ENCODE measurements at places on chromosomes 1 and 21.

- no peak for DNase-seq
Observed at GRCh38 chr1:202162047-202162417, 1.6 kb upstream of the PTPN7 start.

- no peak for DNase-seq
Observed at GRCh38 chr1:43247256-43247921, 22.4 kb upstream of the TMEM125 start.

DNA sequence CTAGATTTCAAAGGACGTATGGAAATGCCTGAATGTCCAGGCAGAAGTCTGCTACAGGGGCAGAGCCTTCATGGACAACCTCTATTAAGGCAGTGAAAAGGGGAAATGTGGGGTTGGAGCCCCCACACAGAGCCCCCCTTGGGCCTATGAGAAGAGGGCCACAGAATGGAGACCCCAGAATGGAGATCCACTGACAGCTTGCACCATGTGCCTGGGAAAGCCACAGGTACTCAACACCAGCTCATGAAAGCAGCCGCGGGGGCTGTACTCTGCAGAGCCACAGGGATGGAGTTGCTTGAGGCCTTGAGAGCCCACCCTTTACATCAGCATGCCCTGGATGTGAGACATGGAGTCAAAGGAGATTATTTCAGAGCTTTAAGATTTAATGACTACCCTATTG is 108.7 kb downstream of the DMRTB1 start:
- DNase-seq, result no peak

DNA sequence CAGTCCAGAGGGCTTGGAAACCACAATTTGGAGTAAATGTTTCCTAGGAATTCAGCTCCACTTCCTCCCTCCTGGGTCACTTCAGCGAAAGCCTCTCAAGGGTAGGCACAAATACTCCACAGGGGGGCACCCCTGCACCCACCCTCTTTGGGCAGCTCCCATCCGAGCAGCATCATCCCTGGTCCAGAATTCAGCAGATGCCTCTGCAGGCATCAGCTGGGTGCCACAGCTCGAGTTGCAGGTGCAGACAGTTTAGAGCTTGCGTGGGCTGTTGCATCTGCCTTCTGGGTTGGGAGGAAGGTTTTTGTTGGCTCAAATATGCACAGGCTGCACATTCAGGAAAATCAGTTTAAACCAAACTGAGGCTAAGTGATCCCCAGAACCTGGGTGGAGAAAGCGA is 25.0 kb downstream of the KANK4 start:
- DNase-seq, result no peak

GRCh38 chr1:234699795-234700665 is 90.1 kb upstream of the IRF2BP2 start:
- DNase-seq, result peak; percentile 83

DNA sequence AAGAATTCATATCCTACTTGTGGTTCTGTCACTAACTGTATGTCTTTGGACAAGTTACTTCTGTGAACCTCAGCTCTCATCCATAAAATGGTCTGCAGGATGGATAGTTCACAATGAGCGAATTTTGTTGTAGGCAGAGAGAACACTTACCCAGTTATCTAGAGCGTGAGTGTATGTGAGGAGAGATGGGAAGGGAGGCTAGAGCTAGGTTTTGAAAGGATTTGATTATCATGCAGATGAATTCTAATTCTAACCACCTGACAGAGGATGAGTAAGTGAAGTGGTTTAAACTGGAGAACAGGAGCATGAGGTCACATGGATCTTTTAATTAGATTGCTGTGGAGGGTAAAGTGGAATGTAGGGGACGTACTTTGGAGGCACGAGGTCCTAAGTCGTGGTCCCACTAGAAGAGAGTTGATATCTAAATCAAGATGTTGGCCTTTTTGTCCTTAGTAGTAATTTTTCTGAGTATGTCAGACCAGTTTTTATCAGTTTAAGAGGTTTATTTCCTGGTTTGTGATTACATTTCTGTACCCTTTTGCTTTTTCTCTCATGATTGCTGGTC is 5.0 kb downstream of the SUCO start:
- peak; percentile 55 for DNase-seq

GRCh38 chr1:41629571-41629970 is 145.1 kb upstream of the EDN2 start:
- peak; percentile 89 for DNase-seq

DNA sequence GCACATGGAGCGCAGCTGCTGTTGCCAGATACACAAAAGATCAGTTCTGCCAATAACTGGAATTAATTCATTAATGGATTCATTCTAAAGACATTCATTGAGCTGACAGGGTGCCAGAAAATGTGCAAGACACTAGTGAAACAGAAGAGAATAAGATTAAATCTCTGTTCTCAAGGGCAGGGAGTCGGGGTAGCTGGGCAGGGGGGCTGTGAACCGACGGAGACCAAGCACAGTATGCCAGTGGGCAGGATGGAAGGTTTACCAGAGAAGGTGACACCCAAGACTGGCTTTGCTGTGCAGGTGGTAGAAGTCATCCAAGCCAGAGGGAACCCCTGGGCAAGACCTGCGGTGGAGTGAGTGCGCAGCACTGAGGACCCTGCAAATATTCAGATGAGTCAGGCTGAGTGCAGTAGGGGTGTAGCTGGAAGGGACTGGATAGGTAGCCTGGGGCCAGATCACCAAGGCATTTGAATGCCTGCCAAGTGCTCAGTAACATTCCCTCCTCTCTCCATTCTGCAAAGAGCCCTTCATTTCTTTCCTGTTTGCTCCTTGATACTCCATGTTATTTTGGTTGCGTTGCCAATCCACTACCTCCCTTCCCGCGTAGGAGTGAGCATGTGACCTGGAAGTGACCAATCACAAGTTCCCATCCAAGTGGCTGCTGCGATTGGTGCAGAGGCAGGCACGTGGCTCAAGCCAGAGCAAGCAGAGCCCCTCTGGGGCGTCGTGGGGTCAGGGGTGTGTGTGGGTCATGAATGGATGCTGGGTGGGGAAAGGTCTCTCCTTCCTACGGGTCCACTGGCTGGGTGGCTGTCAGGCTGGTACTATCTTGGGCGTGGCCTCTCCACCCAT is 413.1 kb downstream of the PTPRU start:
- no peak for DNase-seq

DNA sequence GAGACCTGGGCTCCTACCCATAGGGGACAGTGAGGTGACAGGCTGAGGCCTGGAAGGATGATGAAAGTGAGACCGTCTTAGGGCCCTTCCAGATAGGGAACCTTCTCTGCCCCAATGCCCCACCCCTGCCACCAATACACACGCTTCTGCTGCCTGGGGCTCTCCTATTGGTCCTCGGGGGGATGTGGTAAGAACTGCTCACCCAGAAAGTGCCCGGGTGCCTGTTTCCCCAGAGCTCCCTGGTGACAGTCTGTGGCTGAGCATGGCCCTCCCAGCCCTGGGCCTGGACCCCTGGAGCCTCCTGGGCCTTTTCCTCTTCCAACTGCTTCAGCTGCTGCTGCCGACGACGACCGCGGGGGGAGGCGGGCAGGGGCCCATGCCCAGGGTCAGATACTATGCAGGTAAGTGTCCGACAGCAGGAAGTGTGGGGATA is 948 bp downstream of the SEMA4A start:
- no peak for DNase-seq

DNA sequence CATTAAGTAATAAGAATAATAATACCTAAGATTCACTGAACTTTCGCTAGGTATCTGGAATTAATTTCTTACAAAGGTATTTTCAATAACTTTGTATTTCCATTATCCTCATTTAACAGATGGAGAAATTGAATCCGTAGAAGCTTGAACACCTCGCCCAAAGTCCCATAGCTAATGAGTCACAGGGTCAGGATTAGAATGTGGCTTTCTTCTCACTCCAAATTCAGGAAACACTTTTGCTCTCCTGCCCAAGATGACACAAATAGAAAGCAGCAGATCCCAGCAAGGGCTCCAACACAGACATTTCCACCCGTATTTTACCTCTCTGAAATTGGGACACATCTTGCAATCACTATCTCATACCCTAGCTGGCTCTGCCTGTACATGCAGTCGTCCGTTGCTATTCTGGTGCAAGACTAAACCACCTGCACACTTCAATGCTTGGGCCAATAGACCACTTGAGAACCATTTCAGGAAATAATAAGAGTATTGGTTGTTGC is 125.9 kb upstream of the GREM2 start:
- DNase-seq, result no peak

Data from amniotic epithelial cell (primary cell).